ENCODE measurements at places on chromosomes 1 and 21.

GRCh38 chr1:87392248-87393192 lies 63.8 kb downstream of the LMO4 start:
- DNase-seq, result no peak

DNA sequence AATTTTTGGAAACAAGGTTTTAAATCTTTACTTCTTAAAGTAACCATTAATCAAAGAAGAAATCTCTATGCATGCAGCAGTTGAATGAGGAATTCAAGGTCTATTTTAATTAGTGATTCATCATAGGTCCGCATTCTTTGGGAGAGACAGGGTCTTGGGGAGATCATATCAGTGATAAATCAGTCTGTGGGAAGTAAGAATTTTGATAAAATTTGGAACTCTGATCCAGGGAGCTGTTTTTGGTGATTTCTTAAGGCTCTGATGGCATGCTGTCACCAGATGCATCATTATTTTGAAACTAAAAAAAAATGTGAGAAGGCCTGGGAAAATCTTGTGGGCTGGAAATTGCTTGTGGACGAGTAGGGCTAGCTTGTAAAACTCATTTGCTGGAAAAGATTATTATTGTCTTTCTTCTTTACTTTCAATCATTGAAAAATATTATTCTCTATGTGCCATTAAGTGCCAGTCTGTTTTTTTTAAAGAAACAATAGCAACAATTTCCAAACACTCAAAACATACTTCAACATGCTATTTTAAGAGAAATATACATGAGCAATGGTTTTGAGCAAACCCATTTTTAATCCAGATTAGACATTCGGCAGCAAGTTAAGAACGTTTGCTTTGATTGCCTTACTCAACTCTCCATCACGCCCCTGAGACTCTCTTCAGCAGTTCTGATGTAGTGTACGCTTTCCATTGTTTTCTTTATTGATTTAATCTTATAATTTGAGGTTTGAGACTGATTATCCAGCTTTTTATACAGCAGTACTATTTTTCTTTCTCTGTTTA lies 62.6 kb downstream of the ZBTB18 start:
- DNase-seq, result no peak

DNA sequence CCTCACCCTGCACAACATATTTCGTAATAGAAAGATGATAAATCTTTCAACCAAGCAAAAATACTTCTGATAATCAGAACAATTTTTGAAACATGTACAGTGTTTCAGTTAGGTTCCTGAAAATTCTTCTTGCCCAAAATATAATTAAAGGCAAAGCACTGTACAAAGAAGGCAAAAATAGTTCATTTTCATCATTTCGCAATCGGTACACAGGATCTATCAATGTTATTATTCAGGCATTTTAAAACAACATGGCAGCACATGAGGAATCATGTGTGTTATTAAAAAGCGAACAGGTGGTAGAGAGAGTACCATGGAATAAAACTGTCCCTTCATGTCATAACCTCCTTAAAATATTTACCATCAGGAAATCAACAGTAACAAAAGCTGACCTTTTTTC lies 356.9 kb downstream of the DPYD start:
- DNase-seq, result no peak

- no peak for DNase-seq
These were observed 19.9 kb downstream of the RNF223 start for GRCh38 chr1:1054099-1054700.

DNA sequence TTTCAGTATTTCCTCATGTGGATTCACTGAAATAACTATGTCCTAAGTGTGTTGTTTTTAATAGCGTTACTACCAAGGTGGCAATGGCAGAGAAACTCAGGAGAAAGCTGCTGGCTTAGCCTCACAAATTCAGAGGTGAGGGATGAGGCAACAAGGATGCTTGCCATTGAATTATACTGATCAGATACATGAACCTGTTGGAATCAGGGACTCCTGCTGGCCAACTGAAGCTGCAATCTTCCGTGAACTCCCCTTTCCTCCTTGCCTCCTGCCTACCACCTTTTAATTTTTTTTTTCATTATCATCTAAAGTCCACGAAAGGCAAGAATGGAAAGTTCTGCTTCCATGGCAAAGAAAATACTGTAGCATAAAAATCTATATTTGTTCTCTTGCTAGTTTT lies 254.7 kb downstream of the NFIA start:
- no peak for DNase-seq

DNA sequence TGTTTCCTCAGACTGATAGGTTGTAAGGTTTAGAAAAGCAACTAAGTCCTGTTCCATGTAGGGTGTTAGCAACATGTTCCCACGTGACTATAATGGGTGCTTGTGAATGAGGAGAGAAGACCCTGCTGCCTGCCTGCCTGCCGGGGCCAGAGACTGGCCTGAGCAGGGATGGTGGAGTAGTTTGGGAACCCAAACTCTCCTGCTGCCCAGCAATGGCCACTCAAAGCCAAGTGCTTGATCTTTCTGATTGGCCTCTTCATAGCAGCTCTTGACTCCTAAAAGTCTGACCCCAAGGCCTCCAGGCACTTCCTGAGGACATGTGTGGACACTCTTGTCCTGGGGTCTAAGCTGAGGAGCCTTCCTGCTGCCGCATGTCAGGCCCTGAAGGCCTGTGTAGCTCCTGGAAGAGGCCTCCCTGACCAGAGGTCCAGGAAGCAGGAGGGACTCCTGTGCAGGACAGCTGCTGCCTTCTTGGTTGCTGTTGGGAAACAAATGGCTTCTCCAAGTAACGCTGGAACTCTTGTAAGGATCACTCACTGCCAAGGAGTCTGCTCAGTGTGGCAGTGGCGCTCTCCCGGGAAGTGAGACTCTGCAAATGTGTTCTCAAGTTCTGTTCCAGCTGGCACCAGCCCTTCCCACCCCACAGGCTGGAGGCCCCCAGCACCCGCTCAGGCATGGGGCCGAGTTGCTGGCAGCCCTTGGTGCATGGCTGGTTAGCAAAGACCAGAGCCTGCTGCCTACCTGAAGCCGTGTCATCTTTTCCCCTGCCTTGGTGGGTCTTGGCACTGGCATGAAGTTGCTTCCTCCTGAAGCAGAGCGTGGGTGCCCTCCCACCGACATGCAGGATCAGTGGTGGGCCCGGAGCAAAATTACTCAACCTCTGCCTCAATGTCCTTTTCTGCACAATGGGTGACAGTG lies 35.5 kb downstream of the MAN1C1 start:
- DNase-seq, result no peak

GRCh38 chr1:91553177-91553591 lies 52.5 kb downstream of the CDC7 start:
- no peak for DNase-seq

- DNase-seq, result no peak
These were observed 78.7 kb upstream of the VAV3 start for GRCh38 chr1:108043707-108044106.

DNA sequence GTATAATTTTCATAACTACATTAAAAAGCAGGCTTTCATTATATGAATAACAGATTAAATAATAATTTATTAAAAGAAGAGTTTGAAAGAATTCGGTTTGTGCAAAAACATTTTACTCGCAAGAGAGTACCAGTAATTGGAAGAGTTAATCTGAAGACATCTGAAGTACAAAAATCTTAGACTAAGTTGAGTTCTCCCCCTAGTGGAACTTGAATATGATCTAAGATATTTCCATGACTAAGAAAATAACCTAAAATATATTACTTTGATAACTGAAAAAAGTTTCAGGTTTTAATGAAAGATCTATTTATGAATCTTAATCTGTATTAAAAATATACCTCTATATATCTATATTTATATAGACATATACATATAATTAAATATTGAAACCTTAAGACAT lies 112.5 kb upstream of the GFI1 start:
- no peak for DNase-seq

DNA sequence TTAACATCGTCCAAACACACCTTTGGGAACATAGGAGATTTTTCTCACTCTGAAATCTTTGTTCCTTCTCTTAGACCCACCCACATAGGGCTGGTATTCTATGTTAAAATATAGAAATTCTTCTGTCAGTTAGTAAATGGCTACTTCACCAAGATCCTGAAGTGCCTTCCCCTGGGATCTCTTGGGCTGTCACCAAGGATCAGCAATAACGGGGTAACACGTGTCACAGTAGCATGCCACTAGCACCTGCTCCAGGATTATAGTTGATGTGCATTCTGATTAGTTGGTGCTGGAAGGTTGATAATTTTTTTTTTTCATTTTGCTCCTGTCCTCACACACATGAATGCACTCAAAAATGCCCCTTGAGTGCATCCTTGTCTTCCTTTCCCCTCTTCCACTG lies 298.7 kb downstream of the NTNG1 start:
- DNase-seq, result no peak

- DNase-seq, result no peak
These were observed 14.1 kb upstream of the TMEM240 start for GRCh38 chr1:1554550-1554925.

DNA sequence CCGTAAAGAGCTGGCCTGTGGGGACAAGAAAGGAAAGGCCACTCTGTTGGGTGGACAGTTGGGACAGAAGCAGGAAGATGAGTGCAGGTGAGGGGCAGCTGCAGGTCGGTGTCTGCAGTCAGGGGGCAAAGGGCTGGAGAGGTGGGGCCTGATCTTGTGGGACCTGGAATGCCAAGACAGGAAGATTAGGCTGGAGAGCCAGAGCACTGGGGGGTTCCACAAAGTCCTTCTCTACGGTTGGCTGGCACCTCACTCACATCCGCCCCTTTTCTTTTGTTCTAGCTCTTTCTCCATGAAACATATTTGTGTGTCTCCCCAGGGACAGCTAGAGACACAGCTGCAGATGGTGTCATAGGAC lies 404.1 kb downstream of the PTPRU start:
- no peak for DNase-seq

DNA sequence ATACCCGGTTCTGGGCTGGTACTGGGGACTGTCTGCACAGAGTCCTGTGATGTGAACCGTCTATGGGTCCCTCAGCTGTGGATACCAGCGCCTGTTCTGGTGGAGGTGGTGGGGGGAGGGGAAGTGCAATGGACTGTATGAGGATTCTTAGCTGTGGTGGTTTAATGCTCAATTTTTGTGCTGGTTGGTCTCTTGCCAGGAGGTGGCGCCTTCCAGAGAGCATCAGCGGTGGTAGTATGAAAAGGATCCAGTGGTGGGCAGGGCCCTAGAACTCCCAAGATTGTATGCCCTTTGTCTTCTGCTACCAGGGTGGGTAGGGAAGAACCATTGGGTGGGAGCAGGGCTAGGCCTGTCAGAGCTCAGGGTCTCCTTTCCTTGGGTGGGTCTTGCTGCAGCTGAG lies 89.4 kb upstream of the B3GALT2 start:
- DNase-seq, result no peak

GRCh38 chr1:151843398-151843797 lies 3.8 kb upstream of the C2CD4D start:
- DNase-seq, result no peak

DNA sequence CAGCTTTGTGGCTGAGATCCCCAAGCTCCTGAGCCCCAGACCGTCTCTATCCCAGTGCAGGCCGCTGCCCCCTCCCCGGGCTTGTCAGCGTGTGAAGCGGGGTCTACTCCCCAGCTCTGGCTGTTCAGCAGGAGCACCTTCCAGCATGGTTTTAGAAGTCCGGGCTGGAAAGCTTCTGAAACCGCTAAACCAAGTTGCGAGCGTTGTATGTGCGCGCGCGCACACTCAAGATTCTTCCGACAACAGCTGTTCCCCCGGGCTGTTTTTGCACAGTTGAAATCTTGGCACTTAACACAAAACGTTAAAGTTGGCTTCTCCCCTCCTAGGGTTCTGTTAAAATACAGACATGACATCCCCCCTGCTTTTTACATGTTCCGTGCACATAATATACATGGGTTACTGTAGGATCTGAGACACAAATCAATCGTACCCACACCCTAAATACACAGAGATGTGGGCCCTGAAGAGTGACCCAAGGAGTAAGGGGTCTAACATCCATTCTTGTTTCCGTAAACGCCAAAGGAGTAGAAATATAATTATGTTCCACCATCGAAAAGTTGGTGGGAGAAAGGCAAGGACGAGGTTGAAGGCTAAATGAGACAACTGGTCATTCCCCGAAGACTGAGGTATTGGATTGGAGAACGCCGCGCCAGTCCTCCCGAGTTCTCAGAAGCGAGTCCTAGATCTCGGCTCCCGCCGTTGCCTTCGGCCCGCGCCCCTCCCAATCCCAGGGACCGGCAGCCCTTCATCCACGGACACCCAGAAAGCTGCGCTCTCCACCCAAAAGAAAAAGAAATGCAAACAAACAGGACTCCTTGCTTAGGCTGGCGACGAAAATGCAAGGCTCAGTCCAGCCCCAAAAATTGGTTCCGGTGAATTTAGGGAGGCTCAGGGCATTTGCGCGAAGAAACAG lies 1.3 kb downstream of the TBX15 start:
- no peak for DNase-seq

GRCh38 chr1:40825435-40825788 lies 36.8 kb downstream of the CITED4 start:
- peak; percentile 10 for DNase-seq

Measured in NCI-H1092 (cell line).